ENCODE measurements at places on chromosomes 5 and 9.
A peak's percentile ranks its signal among the peaks of the same experiment; 100 is the strongest.

DNA sequence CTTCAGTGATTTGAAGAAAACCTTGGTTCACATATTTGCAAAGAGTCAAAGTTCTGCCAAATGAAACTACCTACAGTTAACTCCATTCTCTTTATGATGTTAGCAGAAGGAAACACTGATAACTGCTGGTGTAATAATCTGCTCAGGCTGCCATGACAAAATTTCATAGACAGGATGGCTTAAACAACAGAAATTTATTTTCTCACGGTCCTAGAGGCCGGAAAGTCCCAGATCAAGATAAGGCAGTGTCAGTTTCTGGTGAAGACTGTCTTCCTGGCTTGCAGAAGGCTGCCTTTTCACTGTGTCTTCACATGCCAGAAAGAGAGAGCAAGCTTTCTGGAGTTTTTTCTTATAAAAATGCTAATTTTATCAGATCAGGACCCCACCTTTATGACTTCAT lies 102.4 kb upstream of the PARP8 start:
- no peak for DNase-seq

- peak; percentile 25 for DNase-seq
These were observed 1.0 kb downstream of the NIPSNAP3A start for GRCh38 chr9:104748359-104749031.

DNA sequence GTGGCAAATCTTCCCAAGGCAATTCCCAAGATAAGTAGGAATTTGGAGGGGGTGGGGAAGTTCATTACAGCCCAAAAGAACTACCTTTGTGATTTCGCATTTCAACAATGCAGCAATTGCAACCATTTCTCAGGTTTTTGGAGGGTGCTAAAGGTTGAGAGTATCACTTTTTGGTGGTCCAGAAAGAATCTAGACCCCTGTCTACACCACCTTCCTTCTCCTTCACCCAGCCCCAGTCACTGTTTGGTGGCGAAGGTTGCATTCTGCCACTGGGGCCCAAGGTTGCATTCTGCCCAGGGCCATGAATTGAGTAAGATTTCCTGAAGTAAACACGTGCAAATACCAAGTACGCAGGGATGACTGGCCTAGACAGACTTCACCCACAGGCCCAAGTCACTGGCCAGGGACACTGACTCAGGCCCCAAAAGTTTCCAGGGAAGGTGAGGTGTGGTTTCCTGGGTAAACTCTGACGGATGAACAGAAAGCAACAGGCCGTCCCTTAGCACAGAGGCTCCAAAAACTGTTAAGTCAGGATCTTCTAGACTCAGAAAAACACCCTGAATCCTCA lies 5.7 kb downstream of the PDE6A start:
- DNase-seq: peak; percentile 64

GRCh38 chr9:72041775-72042194 lies 18.6 kb downstream of the C9orf57 start:
- DNase-seq: peak; percentile 93

GRCh38 chr9:134085674-134086073 lies 17.8 kb upstream of the BRD3 start:
- DNase-seq: no peak

GRCh38 chr5:107674655-107675054 lies 3.9 kb upstream of the EFNA5 start:
- peak; percentile 72 for DNase-seq

DNA sequence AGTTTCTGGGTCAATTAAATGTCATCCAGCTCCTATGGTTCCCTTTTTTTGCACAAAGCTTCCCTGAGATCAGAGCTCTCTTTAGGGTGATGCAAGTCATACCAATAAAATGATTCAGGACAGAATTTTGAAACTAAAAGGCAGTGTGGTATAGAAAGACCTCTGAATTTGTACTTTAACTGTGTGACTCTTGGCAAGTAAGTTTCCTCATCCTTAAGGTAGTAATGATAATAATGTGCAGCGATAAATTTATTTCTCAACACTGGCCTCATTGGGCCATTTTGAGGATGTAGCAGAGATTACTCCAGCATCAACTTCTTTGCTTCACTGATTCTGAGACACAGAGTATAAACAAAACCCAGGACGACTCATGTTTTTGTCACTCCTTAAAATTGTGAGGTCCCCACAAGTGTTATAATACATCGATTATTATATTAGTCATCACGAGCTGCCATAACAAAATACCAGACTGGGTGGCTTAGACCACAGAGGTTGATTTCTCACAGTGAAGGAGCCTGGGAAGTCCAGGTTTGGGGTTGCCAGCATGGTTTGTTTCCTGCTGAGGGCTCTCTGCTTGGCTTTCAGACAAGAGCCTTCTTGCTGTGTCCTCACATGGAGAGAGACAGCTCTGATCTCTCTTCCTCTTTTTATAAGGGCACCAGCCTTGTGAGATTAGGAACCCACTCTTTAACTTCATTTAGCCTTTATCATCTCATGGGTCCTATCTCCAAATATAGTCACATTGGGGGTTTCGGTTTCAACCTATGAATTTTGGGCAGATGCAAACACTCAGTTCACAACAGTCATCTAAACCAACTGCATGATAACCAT lies 293.0 kb downstream of the ZNF608 start:
- DNase-seq: peak; percentile 86

- no peak for DNase-seq
These were observed 58.1 kb downstream of the PTCH1 start for GRCh38 chr9:95458666-95459065.

DNA sequence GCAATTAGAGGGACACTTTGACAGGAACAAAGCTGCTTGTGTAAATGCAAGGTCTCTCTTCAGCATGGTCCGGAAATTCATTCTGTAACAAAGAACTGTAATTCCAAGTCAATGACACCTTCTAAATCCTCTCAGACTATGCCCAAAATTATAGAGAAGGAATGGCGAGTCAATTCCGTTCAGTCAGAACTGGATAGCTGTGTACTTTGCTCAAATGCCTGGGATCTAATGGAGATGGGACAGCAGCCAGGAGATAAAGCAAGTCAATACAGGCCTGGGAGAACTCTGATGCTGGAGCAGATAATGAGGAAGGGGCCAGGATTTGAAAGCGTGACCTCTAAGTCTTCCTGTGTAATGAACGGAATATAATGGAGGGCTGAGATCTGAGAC lies 96.4 kb upstream of the SPRY4 start:
- no peak for DNase-seq

GRCh38 chr5:36066001-36066539 lies 612 bp downstream of the UGT3A2 start:
- no peak for DNase-seq

GRCh38 chr5:142870532-142871362 lies 100.6 kb downstream of the ARHGAP26 start:
- no peak for DNase-seq
